Fibroblast of skin of back (primary cell): ENCODE measurements at places on chromosomes 16 and 17.

DNA sequence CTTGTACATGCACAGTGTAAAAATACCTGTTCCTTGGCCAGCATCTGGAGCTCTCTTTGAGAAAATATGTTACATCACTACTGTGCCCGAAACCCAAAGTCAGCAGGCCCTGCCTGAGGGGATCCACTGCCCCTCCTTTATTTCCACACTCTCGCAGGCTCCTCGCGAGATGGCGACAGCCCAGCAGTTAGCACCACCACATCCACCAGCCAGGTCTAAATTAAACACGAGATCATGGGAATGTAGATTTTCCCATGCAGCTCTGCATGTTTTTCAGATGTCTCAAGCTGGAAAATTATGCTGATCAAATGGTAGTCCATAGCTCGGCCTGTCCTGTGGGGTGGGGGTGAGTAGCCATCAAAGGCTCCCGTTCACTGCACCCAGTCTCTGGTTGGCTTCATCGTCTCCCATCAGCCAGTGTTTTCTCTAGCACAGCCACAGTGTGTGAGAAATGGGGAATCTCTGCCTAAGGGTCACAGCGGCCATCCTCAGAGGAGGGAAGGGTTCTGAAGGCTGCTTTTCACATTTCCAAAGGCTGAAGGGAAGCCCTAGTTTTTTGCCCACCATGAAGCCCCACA, 34.7 kb downstream of the EPN2 start:
- DNase-seq, result peak; percentile 67

DNA sequence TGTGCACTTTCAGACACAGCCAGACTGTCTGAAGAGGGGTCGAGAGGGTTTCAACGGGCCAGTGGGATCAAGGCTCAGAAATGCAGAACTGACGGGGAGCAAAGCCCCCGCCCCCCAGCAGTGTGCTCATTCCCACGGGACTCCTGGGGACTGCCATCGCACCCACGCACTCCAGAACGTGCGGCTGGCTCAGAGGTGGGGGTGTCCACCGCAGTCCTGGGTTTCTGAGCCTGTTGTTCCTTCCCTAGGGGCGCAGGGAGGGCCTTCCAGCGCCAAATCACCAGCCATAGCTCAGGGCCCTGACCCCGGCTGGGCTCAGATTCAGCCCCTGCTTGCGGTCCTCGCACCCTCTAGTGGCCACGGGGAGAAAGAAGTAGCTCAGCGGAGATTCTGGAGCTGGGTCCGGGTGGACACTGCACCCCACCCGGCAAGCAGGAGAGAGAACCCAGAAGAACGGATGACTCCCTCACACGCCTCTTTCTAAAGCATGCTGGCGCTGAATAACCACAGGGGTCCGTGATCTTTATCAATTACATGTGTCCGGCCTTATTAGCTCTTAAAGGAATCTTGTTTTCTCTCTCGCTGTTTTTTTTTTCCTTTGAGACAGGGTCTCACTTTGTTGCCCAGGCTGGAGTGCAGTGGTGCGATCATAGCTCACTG, 45.0 kb upstream of the USP7 start:
- peak; percentile 70 for DNase-seq

GRCh38 chr17:75822119-75822799, 21.9 kb downstream of the UNC13D start:
- DNase-seq, result no peak

GRCh38 chr16:52546291-52547003, 496 bp downstream of the TOX3 start:
- DNase-seq, result peak; percentile 1

- peak; percentile 83 for DNase-seq
Measured at GRCh38 chr16:29307598-29308507, 98.7 kb downstream of the NPIPB11 start.

DNA sequence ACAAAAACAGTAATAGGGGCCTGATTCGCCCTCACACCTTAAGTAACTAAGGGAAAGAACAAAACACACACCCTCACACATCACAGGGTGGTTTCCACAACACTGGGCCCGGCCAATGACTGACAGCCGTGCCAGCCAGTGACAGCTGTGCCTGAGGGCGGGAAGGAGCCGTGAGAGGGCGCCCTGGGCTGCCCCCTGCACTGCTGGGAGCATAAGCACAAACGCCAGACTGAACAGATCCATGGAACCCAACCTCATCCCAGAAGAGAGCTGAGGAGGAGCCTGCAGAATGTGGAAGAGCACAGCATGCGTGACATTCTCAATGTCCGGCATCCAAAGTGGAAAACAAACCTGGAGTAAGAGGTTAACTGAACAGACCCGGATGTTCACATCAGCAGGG, 16.0 kb downstream of the CSNK1D start:
- DNase-seq, result no peak

DNA sequence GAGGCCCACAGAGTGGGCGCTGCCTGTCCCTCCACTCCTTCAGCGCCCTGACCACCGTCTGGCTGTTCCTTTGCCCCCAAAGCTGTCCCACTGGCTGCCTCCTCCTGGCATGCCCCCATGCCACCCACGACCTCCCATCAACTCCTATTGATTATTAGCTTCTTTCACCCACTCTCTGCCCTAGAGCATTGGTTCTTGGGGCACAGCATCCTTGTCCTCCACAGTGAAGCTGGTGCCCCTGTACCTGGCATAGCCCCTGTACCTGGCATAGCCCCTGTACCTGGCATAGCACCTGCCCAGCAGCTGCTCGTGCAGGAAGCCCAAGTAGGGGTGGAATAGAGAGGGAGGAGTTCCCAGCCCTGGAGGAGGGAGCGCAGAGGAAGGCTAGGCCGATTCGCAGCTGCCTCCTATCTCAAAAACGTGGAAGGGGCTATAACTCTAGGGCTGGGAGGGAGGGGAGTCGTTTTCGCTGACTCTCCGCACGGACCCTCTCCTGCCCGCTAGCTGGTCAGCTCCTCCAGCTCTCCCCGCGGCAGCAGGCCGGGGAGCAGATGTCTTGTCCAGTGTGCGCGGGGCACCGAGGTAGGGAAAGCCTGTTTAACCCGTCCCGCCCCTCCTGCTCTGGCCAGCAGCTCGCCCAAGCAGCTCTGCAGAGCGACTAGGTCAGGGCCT, 5.7 kb upstream of the ACTG1 start:
- no peak for DNase-seq

- no peak for DNase-seq
Measured at GRCh38 chr16:3849751-3850543, 30.6 kb downstream of the CREBBP start.

DNA sequence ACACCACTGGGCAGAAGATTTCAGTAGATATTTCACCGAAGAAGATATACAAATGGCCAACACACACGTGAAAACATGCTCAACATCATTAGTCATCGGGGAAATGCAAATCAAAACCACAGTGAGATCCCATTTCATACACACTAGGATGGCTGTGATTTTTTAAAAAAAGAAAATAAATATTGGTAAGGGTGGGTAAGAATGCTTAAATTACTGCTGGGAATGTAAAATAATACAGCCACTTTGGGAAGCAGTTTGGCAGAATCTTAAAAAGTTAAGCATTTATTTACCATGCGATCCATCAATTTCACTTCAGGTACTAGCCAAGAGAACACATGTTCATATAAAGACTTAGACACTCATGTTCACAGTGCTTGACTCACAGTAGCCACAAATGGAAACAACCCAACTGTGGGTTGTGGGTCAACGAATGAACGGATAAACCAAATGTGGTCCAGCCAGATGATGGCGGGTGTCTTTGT, 6.5 kb upstream of the C16orf74 start:
- DNase-seq, result peak; percentile 76

GRCh38 chr17:36721560-36722120, 120.3 kb downstream of the MRM1 start:
- DNase-seq, result no peak

DNA sequence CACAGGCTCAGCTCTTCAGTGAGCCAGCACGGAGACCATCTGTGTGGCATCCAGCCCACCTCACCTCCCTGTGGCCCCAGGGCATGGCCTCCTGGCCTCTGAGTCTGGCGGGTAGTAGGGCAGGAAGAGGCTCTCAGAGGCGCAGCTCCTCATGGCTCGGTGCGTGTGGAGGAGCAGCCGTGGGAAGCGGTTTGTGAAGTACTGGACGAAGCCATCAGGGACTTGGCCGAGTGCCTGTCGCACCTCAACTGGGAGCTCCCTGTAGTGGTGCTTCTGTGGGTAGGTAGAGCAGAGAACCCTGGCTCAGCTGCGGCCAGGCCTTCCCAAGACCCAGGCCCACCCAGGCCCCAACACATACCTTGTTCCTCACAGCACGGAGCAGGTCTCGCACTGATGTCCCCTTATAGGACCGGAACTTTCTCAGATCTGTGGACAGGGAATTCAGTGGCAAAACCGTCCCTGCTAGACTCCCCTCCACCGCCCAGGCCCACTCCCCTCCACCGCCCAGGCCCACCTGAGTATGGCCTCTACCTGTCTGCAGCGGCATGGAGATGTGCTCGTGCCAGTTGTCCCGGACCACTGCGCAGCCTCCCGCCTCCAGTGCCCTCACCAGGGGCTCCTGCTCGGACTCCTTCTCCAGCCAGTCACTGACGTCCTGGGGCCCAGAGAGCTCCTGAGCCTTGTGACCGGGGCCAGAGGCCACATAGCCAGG, 12.2 kb downstream of the PLK1 start:
- DNase-seq, result no peak

DNA sequence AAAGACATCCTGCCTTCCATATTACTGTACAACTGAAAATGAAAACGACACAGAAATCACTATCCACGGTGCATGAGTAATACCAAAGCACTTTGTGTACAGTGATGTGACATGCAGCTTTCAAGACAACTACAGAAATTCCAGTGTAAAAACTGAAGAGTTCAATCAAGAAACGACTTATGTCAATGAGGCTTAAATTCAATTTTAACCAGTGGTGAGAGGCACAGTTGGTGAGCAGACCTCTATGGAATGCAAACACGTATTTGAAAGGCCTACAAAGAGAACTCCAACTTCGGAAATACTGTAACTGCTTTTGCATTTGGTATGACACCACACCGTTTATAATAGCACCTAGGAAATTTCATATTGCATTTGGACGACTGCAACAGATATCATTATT, 87.6 kb downstream of the USP31 start:
- peak; percentile 42 for DNase-seq

DNA sequence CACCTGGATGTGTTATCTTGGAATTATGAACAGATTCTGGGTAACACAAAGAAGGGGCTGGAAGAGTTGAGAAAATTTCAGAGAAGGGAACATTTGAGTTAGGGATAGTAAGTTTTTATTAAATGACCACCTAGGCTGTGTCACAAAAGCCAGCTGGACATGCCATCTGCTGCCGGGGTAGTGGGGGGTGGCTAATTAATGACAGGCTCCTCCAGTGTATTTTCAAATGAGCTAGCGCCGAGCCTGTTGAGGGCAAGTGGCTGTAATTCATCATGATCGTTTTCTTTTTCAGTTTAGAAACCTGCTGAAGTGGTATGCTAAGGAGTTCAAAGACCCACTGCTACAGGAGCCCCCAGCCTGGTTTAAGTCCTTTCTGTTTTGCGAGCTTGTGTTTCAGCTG, 6.2 kb downstream of the TMEM97 start:
- DNase-seq, result no peak

DNA sequence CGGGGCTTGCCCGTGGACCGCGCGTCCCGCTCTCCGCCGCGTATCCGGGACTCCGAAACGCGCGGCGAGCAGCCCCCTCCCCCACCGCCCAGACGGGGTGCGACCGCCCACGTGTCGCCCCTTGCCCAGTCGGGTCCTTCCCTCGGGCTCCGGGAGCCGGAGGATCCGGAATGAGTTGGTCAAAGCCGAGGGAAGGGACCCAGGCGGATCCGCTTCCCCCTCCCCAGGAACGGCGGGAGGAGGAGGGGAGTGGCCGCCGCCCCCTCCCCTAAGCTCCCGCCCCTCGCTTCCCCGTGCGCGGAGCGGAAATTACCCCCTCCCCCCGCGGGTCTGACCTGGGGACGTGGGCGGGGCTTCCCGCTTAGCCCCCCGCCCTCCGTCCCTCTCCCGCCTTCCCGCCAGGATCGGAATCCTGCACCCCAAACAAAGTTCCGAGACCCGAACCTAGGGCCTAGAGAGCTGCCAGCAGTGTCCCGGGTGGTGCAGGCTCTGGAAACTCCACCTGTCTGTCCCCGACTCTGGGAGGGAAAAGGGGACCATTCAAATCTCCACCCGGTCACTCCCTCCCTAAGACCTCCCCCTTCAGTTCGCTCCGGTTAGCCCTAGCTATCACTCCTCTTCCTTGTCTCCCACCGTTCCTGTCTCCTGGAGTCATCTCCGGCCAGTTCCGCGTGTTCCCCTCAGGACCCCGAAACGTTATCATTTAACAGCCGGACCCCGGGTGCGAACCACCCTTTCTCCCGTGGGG, 1.0 kb upstream of the IGF2BP1 start:
- peak; percentile 67 for DNase-seq

DNA sequence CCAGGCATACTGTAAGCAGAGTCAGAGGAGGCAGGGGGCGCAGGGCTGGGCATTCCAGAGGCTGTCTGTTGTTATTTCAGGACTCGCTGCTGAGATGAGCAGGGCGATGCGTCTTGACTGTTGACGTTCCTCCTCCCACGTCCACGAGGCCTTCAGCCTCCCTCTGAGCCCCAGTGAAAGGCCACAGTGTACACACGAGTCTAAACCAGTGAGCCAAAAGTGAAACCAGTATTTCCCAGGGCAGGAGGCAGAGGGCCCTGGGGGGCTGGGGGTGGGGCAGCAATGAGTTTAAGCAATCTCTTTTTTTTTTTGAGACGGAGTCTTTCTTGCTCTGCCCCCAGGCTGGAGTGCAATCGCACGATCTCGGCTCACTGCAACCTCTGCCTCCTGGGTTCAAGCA, 21.5 kb downstream of the SMTNL2 start:
- DNase-seq, result peak; percentile 28

GRCh38 chr17:17491031-17491471, 5.1 kb downstream of the RASD1 start:
- no peak for DNase-seq

- peak; percentile 12 for DNase-seq
Measured at GRCh38 chr16:50025537-50025931, 509 bp downstream of the CNEP1R1 start.

GRCh38 chr17:81009136-81009535, 17.5 kb downstream of the CHMP6 start:
- DNase-seq, result no peak

DNA sequence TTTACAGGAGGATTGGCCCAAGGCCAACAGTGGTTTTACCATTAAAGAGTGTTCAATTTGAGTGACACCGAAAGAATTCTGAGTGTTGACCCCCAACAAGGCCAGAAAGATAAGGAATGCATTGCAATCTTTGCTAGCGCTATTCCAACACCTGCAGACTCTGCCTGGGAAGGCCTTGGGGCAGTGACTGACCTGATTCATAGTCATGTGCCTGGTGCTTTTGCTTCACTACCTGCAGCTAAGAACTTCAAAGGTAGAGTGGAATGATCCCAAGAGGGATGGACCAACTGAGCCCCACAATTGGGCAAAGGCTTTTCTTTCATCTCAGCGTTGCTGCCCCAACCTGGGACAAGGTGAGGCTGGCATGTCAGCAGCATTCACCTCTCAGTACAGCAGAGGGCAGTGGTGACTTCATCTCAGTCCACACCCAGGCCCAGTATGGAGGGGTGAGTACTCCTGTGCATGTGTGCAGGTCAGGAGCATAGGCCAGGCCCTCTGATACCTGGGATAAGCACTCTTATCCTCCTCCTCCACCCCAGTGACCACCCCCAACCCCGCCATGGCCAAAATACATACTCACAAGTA, 149.6 kb upstream of the GNAO1 start:
- DNase-seq, result no peak

- DNase-seq, result no peak
Measured at GRCh38 chr16:25297151-25297787, 39.6 kb upstream of the ZKSCAN2 start.

GRCh38 chr16:5442054-5442453, 344.5 kb upstream of the EEF2KMT start:
- no peak for DNase-seq

GRCh38 chr17:34725008-34725407, 145.6 kb downstream of the TMEM132E start:
- no peak for DNase-seq
